ENCODE measurements at places on chromosomes 2 and 18.

- no peak for DNase-seq
Observed at GRCh38 chr2:85435220-85435958, 16.9 kb downstream of the SH2D6 start.

- DNase-seq: no peak
Observed at GRCh38 chr2:241219030-241219382, 30.5 kb downstream of the ANO7 start.

DNA sequence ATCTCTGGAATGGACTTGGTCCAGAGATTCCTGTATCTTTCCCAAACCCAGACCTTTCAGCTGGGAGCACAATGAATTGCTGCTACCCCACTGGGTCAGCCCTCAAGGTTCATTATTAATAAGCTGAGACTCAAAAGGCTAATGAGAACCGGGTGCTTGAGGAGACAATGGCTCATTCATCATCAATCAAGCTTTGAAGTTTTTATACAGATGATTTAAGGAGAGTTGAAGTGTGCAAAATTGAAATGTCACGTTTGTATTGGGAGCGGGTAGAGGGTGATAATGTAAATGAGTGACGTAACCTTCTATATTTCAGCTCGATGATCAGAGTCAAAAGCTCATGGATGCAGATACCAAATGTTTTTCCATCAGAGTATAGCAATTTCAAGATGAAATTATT is 744.9 kb downstream of the ERBB4 start:
- DNase-seq: no peak

- DNase-seq: no peak
Observed at GRCh38 chr2:148842050-148842449, 33.0 kb upstream of the KIF5C start.
